ENCODE measurements at places on chromosomes 2 and 18.

DNA sequence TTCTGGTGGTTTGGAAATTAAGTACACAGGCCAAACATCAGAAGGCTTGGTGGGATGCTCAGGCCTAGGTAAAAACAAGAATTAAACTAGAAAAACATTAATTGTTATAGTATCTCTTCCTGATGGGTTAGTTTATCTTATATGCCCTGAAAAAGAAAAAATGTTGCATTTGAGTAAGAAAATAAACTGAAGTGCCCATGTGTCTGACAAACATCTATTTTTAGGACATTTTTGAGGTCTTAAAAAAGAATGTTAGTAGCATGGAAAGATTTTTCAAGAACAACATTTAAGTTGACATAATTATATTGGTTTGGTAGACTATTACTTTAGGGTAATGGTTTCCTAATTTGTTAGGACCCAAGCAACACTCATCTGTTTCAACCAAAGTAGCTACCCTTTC, 140.1 kb upstream of the RND3 start:
- DNase-seq = no peak

DNA sequence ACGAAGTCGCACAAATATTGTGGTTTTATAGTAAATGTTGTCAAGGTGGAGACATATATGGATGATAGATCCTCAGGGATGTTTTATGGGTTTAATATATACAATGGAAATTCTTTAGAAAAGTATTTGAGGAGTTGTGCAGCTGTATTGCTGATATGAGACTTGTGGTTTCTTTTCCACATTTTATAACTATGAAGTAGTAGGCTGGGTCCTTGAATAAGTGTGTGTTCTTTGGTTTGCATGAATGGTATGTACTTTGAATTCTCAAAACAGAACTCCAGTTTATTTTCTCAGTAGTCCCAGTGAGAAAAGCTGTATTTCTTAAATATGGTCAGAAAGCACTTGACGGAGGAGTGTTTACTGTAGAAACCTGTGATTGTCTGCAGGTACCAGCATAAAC, 42.4 kb downstream of the PLCL1 start:
- no peak for DNase-seq

GRCh38 chr2:23703037-23703582, 223.8 kb downstream of the ATAD2B start:
- no peak for DNase-seq

- DNase-seq = no peak
Measured at GRCh38 chr2:109238580-109238979, 109.6 kb downstream of the SH3RF3 start.

DNA sequence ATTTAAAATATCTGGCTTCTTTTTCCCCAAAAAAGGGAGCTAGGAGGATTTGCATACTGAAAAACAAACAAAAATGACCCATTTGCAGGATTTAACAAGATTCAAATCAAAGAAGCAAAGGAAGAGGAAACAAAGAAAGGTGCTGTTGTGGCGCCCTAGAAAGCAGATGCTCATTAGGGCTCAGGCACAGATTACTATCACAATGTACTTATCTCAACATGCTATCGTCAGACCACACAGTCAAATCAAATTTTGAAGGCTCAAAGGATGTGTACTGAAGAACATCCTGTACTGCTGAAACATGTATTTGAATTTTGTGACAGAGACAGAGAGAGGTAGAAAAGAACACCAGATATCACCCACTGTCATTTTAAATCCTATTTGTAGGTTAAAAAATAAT, 10.9 kb downstream of the RBMS1 start:
- DNase-seq = no peak

DNA sequence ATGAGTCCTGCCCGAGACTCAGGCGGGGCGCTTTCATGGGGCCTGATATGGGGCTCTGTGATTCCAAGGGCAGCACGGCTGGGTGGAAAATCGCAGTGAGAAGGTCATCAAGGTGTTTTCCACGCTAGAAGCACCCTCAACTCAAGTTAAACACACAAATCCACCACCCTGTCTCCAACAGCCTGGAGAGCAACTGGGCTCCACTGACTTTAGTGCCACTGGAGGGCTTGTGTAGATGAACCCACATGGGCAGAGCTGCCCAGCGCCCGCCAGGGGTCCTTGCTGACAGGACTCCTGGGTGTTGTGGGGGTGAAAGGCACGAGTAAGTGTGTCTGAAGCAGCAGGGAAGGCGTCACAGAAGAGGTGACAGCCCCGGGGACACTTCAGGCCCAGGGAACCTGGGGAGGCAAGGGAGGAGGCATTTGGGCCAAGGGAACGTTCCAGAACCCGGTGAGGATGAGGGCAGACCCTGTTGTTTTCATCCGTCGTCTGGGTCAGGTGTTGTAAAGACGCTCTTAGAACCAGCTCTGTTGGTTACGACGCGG, 51.8 kb upstream of the CTDP1 start:
- DNase-seq = no peak

DNA sequence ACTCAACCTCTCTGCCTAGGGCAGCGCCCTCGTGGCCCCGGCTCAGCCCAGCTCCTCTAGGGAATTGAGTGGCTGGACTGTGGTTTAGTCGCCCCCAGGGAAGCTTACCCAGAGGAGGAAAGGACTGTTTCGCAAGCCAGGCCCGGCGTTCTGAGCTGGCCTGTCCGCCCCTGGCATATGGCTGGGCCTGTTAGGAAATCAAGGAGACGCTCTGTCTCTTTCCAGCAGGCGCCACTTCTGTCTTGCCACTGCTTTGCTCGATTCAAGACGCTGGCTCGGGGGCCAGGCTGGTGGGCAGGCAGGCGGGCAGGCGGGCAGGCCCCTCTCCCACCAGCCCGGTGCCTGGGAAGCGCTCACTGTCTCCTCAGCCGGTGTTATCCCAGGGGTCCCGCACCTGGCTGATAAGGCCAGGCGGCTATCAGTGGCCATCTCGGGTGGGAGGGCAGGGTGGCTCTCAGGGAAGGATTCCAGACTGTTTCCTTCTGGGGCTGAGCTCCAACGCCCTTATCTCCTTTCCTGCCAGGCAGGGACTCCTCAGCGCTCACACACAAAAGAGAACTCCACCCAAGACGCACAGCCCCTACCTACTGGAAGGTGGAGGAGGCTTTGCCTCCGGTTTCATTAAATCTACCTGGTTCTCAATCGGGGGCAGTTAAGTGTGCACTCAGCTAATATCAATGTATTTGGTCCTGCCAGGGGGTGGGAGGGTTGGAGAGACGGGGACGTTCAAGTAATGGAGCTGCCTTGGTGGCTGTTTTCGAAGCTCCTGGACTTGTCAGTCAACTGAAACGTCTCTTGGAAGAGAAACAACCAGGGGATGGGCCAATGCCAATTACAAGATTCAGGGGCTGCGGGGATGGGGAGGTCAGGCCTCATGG, 109.1 kb downstream of the SMAD7 start:
- DNase-seq = no peak

GRCh38 chr2:144165599-144166250, 354.2 kb downstream of the ZEB2 start:
- DNase-seq = no peak

GRCh38 chr18:61935362-61935761, 42.6 kb upstream of the RNF152 start:
- DNase-seq = no peak

DNA sequence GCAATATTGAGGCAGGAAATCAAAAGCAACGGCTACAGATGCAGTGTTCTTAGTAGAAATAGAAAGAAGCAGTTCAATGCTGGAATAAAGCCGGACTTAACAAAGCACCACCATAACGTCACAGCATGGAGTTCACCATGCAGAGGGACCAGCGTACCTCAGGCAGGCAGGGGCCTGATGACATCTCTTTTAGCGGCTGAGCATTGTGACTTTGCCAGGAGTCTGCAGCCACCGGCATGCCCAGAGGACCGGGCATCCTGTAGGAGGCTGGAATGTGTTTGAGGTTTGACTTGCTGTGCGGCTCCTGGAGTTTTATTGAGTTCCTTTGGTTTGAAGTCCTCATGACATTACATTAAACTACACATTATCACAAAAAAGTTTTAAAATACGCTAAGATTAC, 139.8 kb downstream of the UXS1 start:
- no peak for DNase-seq

DNA sequence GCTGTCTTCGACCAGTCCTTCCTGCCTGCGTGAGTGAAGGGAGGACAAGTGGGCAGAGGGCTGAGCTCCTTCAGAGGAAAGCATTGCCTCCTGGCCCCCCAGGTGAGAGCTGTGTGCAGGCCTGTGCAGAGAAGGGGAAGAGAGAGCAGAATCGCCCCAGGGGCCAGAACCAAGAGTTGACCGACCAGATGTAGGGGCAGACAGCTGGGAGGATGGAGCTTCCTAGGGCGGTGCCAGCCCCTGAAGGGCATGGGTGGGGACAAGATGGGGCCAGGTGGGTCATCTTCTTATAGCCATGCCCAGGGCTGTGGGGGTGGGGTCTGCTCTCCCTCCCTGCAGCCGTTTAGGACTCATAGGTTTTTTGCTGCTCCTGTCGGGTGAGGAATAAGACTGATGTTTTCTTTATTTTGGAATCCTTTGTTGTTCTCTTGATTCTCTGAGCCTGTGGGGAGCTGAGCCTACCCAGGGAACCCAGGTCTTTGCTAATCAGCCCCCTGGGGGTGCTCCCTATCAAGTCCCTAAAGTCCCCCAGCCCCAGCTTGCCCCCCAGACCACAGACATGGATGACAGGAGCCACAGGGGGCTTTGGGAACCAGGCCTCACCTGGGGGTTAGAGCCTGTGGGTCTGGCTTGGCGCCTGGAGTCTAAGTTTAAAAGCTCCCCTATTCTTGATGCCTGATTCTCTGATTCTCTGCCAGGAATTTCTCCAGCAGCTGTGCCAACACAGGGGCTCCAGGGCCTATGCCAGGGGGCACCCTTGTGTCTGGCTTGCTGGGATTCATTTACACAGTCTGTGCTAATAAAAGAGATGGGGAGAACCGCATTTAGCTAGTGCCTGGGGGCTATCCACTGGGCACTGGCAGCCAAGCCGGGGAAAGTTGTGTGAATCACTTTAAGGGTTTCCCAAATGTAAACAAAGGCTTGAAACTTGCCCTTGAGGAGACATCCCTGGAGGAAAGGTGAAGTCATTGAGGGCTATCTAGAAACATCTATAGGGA, 9.3 kb upstream of the EFHD1 start:
- DNase-seq = no peak

DNA sequence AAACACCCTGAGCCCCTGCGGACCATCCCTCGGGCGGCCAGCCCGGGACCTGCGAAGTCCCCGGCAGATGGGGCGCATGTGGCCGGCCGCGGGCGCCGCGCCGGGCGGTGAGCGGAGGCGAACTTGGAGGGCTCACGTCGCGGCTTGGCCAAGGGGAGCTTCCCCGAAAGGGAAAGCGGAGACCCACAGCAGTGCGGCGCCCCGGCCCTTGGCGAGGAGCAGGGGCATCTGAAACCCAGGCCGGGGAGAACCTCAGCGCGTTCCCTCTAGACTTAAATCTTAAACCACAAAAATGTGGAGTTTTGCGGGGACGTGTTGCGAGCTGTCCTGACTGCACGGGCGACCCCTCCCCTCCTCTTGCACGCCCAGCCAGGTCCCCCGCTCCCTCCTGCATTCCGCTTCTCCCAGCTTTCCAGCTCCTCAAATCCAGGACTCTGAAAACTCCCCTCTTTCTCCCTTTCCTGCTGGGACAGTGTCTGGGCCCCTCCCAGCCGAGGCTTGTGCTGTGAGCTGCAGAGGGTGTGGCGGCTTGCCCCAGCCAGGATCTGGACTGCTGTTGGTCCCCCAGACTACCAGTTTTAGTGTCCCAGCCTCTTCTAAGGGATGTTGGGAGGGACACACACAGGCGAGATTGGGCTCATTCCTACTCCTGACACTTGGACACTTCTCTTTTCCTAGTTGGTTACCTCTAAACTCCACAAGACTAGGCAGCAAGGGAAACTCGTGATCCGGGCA, 1.3 kb downstream of the FMNL2 start:
- DNase-seq = no peak

DNA sequence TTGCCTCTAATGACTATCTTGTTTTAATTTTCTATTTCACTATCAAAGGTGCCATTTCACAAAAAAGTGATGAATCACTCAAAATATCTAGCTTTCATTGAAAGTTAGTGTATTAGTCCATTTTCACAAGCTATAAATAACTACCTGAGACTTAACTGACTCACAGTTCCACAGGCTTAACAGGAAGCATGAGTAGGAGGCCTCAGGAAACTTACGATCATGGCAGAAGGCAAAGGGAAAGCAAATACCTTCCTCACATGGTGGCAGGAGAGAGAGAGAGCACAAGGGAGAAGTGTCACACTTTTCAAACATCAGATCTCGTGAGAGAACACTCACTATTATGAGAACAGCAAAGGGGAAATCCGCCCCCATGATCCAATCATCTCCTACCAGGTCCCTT, 1220.4 kb upstream of the ZEB2 start:
- DNase-seq = no peak

- no peak for DNase-seq
Measured at GRCh38 chr2:37523814-37524362, 147.6 kb downstream of the CDC42EP3 start.

GRCh38 chr2:47568164-47568850, 165.4 kb downstream of the MSH2 start:
- peak; percentile 7 for DNase-seq

DNA sequence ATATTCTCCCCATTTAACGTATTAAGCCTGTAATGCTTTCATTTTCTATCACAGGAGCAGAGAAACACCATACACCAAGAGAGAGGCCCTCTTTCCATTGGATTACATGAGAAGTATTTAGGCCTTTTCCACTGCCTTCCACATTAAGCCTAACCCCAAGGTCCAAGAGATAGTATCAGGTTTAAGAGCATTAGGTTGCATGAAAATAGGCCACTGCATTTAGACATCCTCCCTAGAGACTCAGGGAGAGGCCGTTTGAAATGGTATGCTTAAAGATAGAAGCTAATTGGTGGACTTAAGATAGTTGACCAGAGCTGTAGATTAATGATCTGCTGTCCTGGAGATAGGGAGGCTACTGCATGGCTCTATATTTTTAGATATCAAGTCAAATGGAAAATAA, 128.5 kb upstream of the PTPRM start:
- DNase-seq = no peak

DNA sequence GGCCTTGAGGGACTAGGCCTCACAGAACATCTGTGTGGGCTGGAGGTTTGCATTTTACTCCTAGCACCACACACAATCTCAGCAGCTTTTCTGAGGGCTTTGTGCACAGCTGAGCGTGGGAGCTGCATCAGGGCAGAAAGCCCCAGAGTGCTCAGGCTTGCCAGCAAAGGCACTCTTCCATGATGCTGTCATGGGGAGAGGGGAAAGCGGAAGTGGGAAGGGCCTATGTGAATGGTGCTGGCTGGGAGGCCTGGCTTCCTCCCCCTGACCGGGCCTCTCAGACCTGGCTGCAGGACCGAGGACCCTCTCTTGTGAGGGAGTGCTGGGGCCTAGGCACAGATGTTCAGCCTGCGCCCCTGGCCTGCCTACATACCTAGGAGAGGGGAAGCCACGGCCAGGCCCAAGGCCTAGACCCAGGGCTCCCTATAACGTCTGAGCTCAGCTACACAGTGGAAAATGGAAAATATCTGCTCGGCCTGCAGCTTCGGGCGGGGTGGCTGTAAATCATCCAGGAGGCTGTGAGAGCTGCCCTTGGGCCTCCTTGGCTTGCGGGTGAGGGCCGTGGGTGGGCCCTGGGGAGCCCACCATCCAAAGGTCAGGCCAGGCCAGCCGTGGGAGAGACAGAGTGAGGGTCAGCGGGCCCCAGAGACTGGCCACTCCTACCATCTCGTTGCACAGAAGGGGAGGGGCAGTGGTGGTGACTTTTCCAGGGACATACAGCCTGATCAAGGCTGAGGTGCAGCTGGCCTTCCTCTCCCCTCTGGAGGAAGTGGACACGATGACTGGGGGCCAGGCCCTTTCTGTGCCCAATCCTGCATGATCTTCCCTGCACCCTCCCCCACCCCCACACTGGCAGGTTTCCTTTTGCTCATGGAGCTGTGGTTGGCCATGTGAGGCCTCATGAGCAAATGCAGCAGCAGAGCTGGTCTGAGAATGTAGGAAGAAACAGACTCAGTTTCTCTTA, 22.8 kb downstream of the GLI2 start:
- no peak for DNase-seq

Data from NCI-H2029 treated with DMSO at 0.1 percent for 48 hours (cell line).